ENCODE measurements at places on chromosomes 13 and 19. TPM values are rescaled to one million over a fixed set of nuclear protein-coding genes. Genes with fewer than 3 reads are reported as not detected.

ZNF699 gene
- 2.6 TPM for total RNA-seq

- no peaks in the 10 kb centered on the region for H3K36me3 ChIP-seq
- no peaks in the 10 kb centered on the region for H3K27me3 ChIP-seq
- DNase-seq, result peak; percentile 10
Observed at GRCh38 chr13:19862481-19863313, 752 bp downstream of the ZMYM5 start.

DNA sequence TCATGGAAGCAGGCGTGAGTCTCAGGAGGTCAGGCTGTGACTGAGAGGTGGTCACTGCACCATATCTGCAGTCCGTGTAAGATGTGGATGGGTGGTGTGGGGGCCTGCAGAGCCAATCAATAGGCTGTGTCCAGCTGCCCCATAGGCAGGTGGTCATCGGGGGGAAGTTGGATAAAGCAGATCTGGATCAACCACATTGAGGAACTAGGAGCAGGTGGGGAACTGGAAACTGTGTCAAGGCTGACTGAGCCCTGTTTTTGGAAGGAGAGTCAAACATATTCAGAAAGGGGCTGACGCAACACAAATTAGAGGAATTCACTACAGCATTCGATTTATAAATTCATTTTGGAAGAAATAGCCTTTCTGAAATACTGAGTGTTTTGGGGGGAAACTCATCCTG, 15.0 kb downstream of the CLEC4M start:
- peaks cover 18% of the 10 kb centered on the region for H3K4me1 ChIP-seq
- no peak overlapping the region for H3K27ac ChIP-seq
- no peak for DNase-seq
- no peak overlapping the region for H3K4me3 ChIP-seq
- no peaks in the 10 kb centered on the region for H3K36me3 ChIP-seq

GRCh38 chr19:41426952-41427646, at the start of gene B3GNT8:
B3GNT8 (minus strand) TSS chr19:41427374; CDS start chr19:41426778, 596 bp downstream.
- no peaks in the 10 kb centered on the region for H3K4me1 ChIP-seq
- H3K27ac ChIP-seq, result no peak within 1 kb of the TSS
- H3K27me3 ChIP-seq, result no peaks in the 10 kb centered on the region
- no peak within 1 kb of the TSS for H3K4me3 ChIP-seq
- no peak for DNase-seq

DNA sequence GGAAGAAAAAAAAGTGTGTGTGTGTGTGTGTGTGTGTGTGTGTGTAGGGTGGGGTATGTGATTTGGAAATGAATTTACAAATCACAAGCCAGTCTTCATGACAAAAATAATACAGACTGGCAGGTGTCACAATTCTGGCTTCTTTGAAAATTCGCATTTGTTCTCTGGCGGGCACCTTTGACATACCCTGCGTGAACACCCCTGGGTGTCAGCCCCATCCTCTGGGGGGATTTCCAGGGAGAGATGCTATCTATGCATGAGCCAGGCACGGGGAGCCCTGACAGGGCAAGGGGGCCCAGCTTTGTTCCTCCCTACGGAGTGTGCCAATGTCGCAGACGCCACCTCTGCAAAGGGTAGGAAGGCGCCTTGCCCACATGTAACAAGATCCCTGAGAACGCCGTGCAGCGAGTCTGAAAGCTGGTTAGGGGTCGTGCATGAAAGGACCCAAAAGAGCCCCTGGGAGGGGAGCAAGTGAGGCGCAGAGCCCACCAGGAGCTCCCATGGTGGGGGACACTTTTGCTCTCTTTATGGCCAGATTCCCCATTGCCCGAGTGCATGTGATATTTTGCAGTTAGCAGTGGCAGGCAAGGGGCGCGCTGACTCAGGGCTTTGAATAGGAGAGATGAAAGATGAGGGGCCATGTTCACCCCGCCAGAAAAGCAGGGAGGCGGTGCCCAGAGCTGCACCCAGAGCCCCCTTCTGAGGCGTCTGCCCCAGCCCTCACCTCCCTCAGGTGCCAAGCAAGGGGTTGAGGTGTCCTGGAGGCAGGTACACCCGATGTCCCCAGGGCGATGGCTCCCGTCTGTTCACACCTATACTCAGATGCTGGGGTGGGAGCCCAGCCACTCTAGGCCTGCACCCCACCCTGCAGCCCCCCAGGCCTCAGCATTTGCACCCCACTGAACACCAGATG, 45.3 kb downstream of the KLF2 start:
- H3K27ac ChIP-seq, result no peak overlapping the region
- H3K4me3 ChIP-seq, result no peak overlapping the region
- H3K36me3 ChIP-seq, result no peaks in the 10 kb centered on the region

TMPRSS9 gene
- total RNA-seq, result 0.10 TPM

RFC3 gene
- 20.4 TPM for total RNA-seq

DNA sequence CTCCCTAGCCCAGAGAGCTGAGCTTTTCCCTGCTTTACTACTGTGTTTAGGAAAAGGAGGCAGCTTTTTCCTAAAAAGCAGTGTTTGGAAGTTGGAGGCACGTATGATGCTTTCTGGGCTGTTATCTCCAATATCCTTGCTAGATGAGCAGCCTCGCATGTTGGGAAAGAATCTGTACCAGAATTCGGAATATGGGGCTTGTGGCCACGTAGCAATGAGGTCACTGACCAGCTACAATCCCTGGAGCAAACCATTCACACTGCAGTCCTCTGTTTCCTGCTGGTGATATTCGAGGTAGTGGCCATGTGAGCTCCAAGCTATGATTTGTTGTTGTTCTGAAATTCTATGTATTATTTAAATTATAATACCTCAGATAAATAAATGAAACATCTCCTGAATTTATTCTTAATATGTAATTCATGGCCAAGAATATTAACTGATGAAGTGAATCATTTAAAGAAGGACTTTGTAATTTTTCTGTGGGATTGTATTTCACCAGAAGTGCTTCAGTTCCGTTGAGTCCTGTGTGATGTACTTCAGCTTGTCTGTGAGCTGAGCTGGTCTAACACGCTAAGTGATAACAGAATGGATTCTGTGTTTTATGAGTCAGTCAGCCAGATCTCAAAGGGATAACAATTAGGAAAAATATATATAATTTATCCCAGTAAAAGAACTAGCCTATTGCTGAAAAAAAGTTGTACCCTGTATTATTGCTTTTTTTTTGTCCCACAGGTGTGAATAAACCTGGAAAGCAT, 319.5 kb downstream of the SHISA2 start:
- H3K27me3 ChIP-seq, result peaks cover 37% of the 10 kb centered on the region
- no peaks in the 10 kb centered on the region for H3K36me3 ChIP-seq
- H3K4me3 ChIP-seq, result no peak overlapping the region
- H3K4me1 ChIP-seq, result no peaks in the 10 kb centered on the region
- H3K27ac ChIP-seq, result no peak overlapping the region

Measured in PC-9 (cell line).